Mesendoderm (in vitro differentiated cells): ENCODE measurements at places on chromosomes 6 and 20.

- DNase-seq: no peak
Measured at GRCh38 chr6:136521911-136522310, 28.3 kb downstream of the MAP7 start.

DNA sequence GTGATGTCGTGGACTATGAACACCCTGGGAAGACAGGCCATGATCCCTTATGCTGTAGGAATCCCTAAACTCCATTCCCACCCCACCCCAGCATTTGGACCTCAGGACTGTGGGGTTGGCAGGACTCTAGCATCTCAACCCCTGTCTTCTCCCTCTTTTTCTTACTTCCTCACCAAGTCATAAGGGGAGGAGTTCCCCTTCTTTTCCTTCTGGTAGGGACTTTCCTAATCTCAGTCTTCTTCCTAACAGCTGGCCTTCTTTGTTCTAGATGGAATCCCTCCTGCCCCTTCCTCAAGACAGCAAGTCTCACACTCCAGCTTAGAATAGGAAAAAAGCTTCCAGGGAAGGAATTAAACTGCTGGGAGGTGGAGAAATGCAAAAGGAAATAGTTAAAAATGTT lies 2.3 kb upstream of the SIRPB2 start:
- no peak for DNase-seq

DNA sequence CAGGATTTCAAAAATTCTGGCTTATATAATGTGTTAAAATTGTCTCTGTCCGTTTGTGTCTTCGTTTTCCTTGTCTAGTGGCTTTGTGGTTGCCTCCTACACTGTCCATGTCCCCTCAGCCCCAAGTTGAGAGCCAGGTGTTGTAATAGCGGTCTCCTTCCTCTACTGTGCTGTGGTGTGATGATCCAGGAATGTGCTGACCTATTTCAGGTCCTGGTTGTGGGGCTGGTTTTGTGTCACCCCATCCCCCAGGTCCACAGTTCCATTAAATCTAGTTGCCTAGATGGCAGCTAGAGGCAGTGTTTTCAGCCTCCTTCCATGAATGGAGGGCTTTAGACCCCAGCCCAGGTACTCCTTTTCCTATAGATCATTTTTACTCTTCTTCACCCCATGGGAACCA lies 128.7 kb downstream of the DNAH8 start:
- DNase-seq: peak; percentile 70

DNA sequence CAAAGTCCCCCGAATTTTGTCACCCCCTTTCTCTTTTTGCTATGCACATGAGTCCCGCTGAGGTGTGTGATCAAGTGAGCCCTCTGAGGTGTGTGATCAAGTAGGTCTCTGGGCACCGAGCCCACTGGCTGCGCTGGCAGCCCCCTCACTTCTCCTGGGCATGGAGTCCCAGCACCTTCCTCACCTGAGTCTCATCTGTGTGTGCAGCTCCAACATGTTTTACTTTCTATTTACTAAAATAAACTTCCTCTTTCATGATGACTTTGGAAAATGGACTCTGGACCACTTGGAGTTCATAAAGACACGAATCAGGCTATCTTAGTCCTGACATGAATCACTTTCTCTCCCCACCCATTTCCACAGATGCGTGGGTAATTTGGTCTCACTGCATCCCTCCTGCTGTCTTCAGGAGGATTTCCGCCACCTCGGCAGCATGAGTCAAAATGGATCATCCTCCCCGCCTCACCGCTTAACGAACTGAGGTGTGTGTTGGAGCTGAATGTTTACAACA lies 39.8 kb downstream of the PRDM1 start:
- no peak for DNase-seq

DNA sequence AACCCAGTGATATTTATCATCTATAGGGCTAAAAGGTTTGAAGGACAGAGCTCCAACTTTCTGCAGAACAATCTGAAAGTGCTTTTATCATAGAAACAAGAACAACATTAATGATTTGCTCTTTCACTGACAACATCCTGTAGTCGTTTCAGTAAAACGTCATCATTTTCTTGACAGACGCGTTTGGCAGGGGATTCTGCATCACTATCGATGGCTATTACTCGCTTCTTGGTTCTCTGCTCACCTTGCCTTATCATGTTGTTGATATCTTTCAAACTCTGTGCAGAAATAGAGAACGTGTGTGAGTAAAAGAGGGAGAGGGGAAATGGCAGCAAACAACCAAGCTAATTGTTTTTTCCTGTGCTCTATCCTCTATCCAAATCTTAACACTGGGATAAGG lies 47.1 kb upstream of the SAMHD1 start:
- no peak for DNase-seq

DNA sequence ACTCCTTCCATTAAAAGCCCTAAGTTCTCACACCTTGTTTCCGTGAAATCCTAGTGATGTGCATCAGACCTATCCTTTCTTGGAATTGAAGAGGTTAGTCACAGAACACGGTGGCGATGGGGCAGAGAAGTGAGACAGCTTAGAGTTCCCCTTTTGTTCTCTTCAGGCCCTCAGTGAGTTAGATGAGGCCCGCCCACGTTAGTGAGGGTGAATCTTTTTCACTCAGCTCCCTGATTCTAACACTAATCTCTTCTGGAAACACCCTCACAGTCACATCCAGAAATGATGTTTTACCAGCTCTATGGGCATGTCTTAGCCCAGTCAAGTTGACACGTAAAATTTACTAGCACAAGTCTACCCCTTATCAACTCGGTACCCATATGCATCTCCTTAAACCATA lies 172.7 kb upstream of the NOX3 start:
- DNase-seq: no peak

DNA sequence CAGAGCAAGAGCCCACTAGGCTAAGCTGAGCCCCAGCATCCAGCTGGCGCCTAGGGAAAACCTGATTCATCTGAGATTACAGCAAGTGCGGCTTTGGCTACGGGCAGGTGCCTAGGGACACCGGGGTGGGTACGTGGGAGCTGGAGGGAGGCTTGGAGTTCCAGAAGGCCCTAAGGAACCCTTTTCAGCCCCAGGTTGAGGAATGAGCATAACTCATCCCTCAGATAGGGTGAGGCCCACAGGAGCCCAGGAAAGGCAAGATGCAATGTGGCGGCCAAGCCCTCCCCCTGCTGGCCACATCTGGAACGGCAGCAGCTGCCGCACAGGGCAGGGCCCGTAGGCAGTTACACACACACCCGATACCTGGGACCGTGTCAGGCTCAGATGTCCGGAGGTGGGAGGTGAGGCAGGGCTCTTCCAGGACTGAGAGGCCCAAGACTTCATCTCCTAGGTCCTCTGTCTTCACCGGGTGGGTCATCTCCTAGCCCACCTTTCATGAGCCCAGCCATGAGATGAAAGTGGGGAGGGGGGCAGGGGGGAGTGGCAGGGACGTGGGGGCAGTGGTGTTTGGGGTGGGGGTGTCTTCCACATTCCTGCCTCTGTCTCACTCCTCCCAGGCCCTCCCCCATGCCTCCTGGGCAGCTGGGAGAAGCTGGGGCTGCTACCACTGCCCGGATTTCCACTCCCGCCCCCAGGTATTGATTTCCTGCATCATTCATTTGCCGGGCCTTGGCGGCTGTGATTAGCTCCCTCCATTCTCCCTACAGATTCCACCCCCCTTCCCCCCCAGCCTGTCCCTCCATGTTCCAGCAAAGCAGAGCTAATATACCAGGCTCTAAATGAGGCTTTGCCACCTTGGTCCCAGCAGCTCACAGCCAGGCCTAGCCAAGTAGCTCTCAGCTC lies 5.5 kb downstream of the MDGA1 start:
- peak; percentile 86 for DNase-seq

- no peak for DNase-seq
Measured at GRCh38 chr6:22081709-22082108, 215.1 kb downstream of the PRL start.

DNA sequence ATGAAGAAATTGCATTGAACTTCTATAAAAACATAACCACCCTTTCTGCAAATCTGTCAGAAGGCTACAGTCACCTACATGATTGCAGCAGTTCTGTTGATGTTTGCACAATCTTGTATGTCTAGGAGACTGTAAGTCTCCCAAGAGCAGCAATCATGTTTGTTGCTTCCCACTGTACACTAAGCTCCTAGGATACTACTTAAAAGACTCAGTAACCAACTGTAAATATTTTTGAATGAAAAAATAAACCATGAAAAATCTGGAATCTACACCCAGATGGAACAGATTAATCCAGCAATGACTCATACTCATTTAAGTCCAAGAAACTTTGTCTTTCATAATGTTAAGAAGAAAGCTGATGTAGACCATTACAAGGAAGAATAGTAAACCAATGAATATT lies 168.5 kb upstream of the ATXN1 start:
- DNase-seq: no peak

DNA sequence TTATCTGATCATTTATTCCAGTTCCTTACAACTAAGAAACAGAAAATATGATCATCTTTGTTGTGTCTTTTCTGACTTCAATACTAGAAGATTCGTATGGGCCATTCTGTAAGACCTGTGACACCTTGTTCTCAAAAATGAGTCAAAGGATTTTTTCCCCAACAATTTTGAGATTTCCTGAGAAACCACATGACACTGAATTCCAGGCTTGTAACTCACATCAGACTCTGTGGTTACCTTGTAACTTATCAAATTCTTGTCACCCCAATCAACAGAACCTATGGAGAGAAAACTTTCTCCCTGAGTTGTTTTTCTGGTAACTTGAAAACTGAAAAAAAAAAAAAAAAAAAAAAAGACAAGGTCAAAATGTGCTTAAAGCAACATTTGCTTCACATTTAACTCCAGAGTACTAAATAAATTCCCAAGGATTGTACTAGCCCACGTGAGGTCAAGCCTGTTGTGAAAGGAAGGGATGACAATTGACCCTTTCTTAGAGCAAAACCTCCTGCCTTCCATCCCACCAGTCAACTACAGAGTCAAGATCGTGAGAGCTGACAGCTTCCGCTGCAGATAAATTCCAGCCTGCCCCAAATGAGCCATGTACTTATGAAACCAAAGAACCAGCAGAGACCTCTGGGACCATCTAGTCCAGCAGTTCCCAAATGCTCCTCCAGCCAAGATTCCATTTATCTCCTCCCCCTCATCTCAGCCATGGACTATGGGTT lies 140.3 kb downstream of the TBX18 start:
- DNase-seq: peak; percentile 27

- no peak for DNase-seq
Measured at GRCh38 chr6:81562169-81562568, 190.3 kb downstream of the TENT5A start.

GRCh38 chr6:132530293-132530974 lies 7.6 kb upstream of the TAAR9 start:
- DNase-seq: peak; percentile 75

GRCh38 chr6:134065706-134066105 lies 13.3 kb upstream of the SLC2A12 start:
- DNase-seq: peak; percentile 80

DNA sequence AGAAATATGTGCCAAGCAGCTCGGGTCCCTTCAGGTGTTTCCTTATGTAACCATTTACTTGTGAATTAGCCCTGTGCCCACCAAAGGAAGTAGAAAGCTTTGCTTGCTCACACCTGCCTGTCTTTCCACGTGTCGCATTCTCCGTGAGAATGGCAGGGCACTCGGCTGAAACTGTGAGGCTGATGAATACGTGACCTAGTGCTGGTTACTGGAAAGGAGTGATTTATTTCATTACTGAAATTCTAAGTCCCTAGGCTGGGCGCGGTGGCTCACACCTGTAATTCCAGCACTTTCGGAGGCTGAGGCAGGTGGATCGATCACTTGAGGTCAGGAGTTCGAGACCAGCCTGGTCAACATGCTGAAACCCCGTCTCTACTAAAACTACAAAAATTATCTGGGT lies 45.9 kb upstream of the TULP1 start:
- no peak for DNase-seq

- no peak for DNase-seq
Measured at GRCh38 chr6:122365775-122366403, 33.6 kb upstream of the HSF2 start.

DNA sequence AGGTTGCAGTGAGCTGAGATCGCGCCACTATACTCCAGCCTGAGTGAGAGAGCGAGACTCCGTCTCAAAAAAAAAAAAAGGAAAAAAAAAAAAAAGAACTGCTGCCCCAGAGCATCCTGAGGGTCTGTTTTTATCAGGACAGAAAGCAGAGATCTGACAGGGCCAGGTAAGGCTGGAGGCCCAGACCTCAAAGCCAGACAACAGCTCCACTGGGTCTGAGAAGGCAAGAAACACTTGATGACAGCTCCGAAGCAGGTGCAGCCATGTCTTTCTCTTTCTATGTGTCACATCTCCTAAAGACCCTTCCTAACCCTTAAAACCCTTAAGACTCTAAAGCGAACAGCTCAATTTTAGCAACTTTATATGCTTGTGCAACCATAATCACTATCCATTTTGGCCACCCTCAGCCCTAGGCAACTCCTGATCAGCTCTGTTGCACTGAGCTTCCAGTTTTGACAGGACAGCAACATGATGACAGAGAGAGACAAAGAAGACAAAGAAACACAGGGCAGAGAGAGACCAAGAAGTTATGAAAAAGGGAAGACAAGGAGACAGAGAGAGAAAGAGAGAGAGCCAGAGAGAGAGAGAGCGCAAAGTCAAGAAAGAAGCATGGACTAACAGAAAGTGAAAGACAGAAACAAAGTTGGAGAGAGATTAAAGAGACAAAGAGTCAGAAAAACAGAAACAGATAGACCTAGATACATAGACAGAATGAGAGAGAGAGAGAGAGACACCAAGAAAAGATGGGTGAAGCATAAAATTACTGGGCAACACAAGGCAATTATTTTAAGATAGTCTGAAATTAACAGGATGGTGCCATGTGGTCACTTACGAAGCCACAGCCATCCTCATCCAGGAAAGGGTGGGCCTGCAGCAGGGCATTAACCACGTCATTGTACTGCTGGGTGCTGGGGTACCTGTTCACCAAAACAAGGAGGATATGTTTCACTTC lies 39.2 kb downstream of the SAMD3 start:
- DNase-seq: no peak

- DNase-seq: no peak
Measured at GRCh38 chr6:43742285-43742684, 27.7 kb upstream of the VEGFA start.

DNA sequence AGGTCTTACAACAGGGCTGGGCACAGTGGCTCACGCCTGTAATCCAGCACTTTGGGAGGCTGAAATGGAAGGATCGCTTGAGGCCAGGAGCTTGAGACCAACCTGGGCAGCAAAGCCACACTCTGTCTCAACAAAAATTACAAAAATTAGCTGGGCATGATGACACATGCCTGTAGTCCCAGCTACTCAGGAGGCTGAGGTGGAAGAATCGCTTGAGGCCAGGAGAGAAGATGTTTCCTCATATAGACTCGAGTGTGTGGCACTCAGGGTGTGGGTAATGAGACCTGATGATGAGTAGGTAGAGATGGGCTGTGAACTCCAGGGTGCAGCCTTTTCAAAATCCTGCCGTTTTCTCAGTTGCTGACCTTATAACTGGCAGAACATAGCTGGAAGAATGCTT lies 125.3 kb upstream of the FOXO3 start:
- no peak for DNase-seq

DNA sequence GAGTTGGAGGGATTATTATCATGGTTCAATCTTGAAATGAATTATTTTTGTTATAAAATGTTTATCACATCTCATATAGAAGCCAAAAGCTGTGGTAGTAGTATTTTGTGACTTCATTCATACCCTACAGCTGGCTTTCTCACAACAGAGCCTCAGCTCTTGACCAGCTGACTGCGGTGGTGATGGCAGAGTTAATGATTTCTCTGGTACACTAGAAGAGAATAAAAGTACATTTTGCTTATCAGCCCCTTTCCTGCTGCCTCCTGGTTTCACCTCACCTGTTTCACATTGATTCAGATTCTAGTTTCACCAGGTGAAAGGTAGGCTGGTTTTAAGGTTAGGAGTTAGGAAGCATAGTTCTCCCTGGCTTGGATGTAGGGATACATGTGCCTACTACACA lies 55.7 kb downstream of the AFG1L start:
- DNase-seq: no peak

- DNase-seq: peak; percentile 88
Measured at GRCh38 chr6:119627908-119628669, 278.5 kb upstream of the MAN1A1 start.
